ENCODE measurements at places on chromosomes 5 and 9.

- no peak for DNase-seq
These were observed 8.2 kb upstream of the FABP6 start for GRCh38 chr5:160221082-160221481.

GRCh38 chr5:173582216-173583111 is 34.0 kb downstream of the BOD1 start:
- DNase-seq, result no peak

GRCh38 chr9:116042321-116042720 is 111.3 kb upstream of the PAPPA start:
- no peak for DNase-seq

DNA sequence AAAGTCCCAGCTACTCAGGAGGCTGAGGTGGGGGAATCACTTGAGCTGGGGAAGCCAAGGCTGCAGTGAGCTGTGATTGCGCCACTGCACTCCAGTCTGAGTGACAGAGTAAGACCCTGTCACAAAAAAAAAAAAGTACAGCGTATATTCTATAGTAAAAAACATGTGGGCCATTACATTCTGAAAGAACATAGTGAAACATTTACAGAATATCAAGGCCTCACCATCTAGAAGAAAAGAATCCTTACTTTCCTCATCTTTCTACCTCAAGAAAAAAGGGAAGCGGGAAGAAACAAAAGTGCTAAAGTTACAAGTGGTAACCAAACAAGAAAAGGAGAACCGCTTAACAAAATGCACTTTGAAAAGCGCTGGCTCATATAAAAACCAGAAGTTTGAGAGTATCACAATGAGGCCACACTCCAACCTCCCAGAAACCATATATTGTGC is 5.7 kb upstream of the SYK start:
- no peak for DNase-seq

DNA sequence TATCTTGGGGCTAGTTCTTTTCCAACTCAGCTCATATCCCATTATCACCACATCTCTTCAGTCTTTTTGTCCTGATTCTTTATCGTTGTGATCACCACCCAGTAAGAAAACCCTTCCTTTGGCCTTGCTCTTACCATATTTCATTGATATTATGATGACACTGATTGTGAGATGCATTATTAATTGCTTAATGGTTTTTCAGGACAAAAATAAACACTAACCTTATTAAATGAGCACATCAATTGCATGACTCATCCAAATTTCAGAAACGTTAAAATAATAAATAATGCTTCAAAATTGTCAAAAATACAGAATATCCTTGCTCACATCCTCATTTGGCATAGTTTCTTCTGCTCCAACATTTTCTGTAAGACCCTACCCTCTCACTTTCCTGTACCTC is 270.7 kb downstream of the PDE4D start:
- no peak for DNase-seq

DNA sequence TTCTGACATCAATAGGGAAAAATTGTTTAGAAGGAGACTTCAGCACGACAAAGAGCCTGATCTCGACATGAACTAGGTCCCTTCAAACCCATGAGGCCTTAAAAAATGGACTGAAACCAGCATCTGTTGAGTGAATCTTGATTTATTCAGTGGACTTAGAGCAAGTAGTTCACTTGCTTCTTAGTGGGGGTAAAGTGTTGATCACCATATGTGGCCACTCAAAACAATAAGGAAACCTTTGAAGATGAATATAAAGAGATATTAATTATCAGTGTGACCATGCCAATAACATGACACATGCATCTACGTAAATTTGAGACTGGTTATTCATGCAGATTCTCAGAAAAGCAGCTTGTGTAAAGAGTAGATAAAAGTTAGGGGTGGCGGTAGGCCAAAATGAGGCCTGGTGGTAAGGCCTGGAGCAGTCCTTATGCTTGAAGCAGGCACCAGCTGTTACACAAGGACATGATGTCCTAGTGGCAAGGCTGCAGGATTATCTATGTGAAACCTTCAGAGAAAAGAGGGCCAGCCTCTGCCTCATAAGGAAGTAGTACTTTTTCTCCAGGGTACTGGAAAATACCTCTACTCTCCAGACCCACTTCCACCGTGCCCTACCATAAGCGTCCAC is 61.3 kb downstream of the S1PR3 start:
- no peak for DNase-seq

DNA sequence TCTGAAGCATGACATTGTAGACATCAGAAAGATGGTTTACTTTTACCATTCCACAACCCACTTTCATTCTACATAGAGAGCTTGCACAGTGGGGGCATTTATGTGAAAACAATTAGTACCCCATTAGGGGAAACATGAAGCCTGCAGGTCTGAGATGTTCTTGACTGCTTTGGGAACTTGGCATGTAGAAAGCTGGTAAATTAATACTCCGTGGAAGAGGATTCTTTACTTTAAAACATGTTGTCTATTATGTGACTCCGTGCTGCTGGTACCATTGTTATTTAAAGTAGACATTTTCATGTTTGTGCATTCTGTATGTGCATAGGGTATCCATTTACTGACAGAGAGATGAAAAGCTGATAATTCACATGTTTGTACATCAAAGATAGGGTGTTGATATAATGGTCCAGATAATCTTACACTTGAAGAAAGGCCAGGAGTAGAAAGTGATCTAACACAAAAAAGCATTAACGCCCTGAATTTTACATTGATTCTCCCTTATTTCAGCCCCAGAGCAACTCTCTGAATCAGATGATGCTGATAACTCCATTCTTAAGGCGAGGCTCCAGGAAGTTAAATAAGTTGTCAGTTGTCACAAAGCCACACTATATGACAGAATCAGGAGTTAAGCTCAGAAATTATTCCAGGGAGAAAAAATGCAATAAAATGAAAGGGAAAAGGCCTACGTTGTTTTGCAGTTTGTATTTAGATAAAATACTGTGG is 50.1 kb upstream of the CD180 start:
- DNase-seq, result no peak

DNA sequence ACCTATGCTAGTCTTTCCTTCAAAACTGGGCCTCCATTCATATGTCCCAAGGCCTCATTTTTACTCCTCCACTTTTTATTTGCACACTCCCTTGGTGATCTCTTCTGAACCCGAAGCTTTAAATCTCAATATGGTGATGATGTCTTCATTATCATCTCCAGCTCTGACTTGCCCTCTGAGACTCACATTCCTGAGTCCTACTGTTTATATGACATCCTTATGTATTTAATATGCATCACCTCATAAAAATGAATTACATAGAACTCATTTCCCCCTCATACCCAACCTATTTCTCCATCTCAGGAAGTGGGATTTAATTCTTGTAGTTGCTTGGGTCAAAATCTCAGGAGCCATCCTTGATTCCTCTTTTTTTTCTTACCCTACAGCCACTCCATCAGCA is 473.0 kb downstream of the EBF1 start:
- no peak for DNase-seq

DNA sequence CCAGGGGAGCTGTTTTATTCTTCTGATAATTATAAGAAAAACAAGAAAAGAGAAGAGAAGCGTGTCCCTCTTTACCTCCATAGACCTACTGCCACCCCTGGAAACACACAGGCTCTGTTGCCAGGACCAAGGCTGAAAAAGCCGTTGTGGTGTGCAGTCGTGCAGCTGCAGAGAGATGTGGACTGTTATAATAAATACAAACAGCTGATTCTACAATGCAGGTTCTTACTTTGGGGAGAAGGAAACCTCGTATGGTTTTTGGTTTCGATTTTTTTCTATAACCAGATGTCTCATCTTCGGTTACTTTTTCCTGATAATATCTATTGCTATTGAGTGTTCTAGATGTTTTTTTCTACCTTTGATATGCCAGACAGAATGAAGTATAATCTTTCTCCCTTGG is 28.1 kb downstream of the FYB1 start:
- DNase-seq, result no peak

- DNase-seq, result peak; percentile 8
These were observed 500.0 kb upstream of the C9orf72 start for GRCh38 chr9:28073270-28073669.

DNA sequence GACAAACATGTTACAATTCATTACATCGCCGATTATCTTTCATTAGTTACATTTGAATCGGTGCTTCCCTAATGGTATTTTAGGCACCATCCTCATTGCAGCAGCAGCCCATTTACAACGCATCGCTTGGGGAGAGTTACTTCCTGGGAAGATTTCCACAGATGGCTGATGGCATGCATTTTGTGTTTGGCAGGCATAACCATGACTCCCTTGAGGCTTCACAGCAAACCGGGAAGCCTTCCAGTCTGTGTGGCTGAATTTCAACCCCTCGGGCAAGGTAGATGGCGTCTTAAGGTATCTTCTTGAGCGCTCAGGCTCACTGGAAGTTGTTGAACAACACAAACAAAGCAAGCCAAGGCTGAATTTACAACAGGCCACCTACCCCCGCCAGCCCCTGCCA is 1.6 kb upstream of the DNAH5 start:
- DNase-seq, result no peak

DNA sequence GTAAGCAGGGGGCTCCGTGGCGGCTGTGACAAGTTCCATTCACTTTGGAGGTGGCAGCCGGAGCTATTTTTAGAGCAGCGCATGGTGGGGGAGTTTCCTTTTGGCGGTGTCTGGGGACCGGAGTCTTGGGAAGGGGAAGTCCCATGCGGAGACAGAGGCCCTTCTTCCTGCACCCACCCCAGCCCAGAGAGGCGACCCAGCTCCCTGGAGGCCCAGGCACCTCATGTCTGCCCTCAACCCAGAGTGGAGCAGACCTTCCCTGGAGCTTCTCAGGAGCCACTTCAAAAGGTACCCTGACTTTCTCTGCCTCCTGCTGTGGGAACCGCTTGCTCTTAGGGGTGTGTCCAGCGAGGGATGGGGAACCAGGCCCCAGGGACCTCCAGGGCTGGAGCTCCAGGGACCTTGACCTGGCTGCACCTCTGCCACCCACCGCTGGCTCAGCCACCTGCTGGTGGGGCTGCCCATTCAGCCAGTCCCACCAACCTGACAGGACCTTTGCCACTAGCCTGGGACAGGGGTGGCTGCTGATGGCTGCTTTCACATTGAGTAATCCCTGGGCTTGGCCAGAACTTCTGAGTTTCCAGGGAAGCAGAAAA is 34.1 kb downstream of the NEK6 start:
- peak; percentile 71 for DNase-seq

DNA sequence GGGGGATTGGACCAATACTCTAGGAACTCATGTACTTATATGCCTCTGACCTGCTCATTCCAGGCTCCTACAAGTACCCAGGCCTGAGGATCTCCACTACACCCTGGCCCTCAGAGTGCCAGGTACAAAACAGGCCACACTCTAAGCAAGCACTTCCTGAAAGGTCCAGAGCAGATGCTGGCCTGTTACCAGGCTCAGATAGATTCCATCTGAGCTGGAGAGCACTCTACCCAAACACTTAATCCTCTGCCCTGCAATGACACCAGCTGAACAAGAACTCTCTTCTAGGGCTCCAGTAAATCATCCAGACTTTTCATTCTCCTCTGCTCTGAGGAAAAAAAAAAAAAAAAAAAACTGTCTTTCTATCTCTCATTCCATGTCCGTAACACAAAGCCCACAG is 2.9 kb downstream of the P4HA2 start:
- no peak for DNase-seq

DNA sequence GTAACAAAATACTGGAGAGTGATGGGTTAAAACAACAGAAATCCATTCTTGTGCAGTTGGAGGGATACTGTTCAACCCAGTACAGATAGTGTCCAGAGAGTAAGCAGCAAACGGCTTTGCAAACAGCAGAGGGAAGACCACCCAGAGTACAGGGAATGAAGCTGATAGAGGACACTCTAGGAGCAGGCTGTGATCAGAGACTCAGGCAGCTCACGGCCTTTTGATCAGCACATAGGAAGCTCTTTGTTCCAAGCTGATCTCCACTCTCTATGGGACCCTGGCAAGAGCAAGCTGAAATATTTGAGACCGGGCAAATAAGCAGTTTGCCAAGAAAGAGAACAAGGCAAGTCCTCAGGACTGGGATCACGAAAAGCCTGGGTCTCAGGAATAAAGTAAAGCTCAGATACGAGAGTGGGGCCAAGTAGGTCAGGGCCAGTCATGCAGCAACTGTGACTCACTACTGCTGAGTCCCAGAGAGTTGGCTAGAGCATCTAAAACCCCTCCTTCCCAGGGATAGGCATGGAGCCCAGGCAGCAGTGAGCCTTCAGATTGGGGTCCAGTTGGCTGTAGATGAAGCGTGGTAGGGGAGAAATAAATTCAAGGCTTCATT is 52.4 kb downstream of the MELK start:
- no peak for DNase-seq

GRCh38 chr5:87408204-87408603 is 4.5 kb downstream of the CCNH start:
- DNase-seq, result no peak

- DNase-seq, result no peak
These were observed 32.2 kb upstream of the ENHO start for GRCh38 chr9:34555002-34555348.

GRCh38 chr5:113257545-113257944 is 177.2 kb downstream of the TSSK1B start:
- no peak for DNase-seq

- DNase-seq, result no peak
These were observed 16.5 kb downstream of the KIAA1958 start for GRCh38 chr9:112503170-112503569.

DNA sequence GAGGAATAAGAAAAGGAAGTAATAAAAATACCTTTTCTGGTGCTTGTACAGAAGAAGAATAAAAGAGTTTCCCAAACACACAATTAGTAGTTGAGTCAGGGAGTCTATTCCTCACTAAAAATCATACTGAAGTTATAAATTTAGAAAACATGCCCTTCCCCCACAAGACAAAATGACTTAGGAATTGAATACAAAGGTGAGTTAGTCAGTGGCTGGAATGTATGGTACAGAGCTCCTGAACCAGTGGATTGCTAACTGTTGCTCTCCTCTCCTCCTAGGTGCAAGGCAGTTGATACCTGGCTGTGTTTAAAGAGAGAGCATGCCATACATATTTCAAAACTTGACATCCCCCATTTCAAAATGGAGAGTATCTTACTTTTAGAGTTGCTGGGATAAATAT is 1.9 kb downstream of the GDA start:
- no peak for DNase-seq

GRCh38 chr5:114418176-114419066 is 56.6 kb downstream of the KCNN2 start:
- DNase-seq, result no peak

GRCh38 chr5:74539986-74540385 is 100.5 kb downstream of the ENC1 start:
- DNase-seq, result no peak

- no peak for DNase-seq
These were observed 1072.6 kb upstream of the COX7C start for GRCh38 chr5:85545129-85545528.

- DNase-seq, result no peak
These were observed 131.7 kb downstream of the BARX1 start for GRCh38 chr9:93823245-93824072.

DNA sequence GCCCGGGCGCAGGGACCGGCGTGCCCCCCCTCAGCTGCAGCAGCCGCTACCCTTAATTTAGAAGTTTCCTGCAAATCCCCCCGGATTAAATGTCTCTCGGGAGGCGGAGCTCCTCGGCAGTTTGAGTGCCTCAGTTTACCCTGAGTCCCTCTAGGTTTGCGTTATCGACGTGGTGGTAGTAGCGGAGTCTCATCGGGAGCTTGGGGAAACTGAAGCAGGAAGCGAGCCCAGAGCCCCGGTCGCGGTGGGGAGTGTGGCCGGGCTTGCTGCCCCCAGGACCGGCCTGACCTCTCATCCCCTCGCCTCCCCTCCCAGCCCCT is 529 bp upstream of the TPM2 start:
- DNase-seq, result peak; percentile 9

Data from activated CD4-positive, alpha-beta T cell treated with anti-CD3 and anti-CD28 coated beads for 36 hours (primary cell).